ENCODE measurements at places on chromosomes 2 and 18.

DNA sequence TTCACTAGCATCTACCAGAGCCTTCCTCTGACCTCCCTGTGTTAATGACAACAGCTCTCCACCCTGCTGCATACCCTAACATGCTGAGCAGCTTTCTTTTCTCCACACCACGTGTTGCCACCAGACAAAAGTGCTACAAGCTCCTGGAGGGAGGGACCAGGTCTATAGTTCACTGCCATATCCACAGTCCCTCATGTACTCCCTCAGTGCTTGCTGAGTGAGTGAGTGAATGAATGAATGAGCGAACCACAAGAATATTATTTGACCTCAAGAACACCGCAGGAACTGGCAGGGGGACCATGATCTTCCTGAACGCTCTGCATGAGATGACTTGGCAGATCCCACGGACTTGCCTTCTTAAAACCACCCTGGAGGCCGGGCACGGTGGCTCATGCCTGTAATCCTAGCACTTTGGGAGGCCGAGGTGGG lies 47.4 kb upstream of the CAB39 start:
- DNase-seq, result no peak

DNA sequence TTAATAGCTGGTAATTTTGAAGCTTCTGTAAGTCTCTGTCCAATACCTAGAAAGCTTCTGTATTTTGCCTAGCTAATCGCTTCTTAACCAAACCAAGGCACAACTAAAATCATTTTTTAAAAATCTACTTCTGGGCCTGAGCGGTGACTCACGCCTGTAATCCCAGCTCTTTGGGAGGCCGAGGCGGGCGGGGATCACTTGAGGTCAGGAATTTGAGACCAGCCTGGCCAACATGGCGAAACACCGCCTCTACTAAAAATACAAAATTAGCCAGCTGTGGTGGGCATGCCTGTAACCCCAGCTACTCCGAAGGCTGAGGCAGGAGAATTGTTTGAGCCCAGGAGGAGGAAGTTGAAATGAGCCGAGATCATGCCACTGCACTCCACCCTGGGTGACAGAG lies 148.6 kb upstream of the FIGN start:
- no peak for DNase-seq

- DNase-seq, result no peak
Measured at GRCh38 chr18:24011123-24011917, 3.2 kb upstream of the TTC39C start.

- DNase-seq, result peak; percentile 14
Measured at GRCh38 chr2:223692191-223692947, 90.2 kb upstream of the SCG2 start.

GRCh38 chr2:242019344-242019743 lies 149.8 kb downstream of the RTP5 start:
- DNase-seq, result no peak

- no peak for DNase-seq
Measured at GRCh38 chr2:169684135-169684565, 10.1 kb downstream of the CFAP210 start.

GRCh38 chr18:31931163-31931885 lies 11.6 kb downstream of the TRAPPC8 start:
- no peak for DNase-seq

DNA sequence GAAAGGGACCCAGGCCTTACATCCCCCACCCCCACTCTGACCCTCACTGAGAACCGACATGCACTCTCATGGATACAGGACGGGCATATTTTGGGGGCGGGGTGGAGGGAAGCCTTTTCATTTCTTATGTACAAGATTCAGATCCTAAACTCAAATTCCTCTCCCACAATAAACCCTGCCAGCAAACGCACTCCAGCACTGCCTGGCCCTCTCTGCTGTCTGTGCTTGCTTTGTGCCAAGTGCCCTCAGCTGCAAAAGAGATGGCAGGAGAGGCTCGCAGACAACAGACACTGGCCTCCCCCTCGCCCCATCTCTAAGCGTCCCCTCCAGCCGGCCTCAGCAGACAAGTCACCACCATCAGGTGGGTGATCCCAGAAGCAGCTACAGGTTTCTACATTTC lies 42.4 kb downstream of the FAM168B start:
- DNase-seq, result no peak

DNA sequence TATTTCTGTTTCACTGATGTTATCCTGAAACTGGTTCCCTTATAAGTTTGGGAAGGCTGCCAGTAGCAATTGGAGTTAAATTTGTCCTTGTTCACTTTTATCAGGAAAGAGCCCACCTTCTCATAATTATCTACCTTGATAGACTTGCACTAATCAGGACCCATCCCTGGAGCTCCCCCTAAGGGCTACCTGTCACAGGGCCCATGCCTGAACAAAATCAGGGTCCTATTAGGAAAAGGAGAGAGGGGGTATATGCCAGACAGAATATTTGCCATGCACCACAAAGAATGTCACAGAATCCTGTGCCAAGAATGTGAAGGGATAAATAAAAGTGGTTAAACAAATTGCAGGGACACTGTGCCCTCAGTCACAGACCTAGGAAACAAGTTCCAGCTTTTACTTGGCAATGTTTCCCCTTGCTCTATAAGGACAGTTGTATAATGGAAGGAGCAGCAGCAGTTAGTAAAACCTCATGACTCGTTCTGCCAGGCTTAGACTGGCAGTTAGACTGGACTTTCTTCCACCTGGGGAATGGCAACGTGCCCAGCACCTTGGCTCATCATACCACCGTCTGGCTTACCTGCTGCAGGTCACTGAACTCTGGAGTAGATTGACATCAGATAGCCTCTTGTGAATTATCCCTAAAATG lies 32.3 kb upstream of the VWC2L start:
- no peak for DNase-seq

GRCh38 chr2:20994130-20994529 lies 49.7 kb downstream of the APOB start:
- DNase-seq, result no peak

Measured in anterior cingulate cortex (tissue), 58 donors.